Mucosa of gallbladder (tissue), 1 donor: ENCODE measurements at places on chromosomes 5 and 9. TPM values are rescaled to one million over a fixed set of nuclear protein-coding genes. Genes with fewer than 3 reads are reported as not detected.

Gene ASPN
- total RNA-seq: 40.9 TPM

Gene C9
- 1.0 TPM for total RNA-seq

Gene NKD2
- total RNA-seq: 7.6 TPM

Gene DCP2
- total RNA-seq: 42.5 TPM

Gene TEX48
- not detected for total RNA-seq

Gene LIFR
- total RNA-seq: 58.0 TPM

Gene IFNK
- not detected for total RNA-seq

Gene SLIT3
- total RNA-seq: 40.2 TPM

Gene SHOC1
- not detected for total RNA-seq

Gene F2RL1
- 48.9 TPM for total RNA-seq

Gene CORO2A
- 129 TPM for total RNA-seq

Gene CD72
- 2.4 TPM for total RNA-seq

Gene TAF11L10
- not detected for total RNA-seq

Gene SLC35D2
- total RNA-seq: 70.0 TPM

Gene SOHLH1
- not detected for total RNA-seq
